ENCODE measurements at places on chromosomes 7 and 10.
A peak's percentile ranks its signal among the peaks of the same experiment; 100 is the strongest.

GRCh38 chr7:51619880-51620279 is 303.3 kb upstream of the COBL start:
- no peak for DNase-seq

DNA sequence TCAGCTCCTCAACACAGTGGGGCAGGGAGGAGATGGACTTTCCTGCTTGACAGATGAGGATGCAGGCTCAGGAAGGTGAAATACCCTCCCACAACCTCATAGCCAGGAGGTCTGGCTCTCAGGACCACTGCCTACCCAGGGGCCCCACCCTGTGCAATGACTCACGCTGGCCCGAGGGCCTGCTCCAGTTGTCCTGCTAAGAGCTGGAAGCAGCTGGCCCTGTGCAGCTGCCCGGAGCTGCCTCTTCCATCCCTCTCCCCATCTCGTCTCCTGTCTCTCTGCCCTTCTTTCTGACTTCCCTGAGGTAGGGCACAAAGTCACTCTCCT is 123.9 kb downstream of the ZMIZ1 start:
- peak; percentile 59 for DNase-seq

- DNase-seq: no peak
These were observed 230.5 kb upstream of the PPP2R2D start for GRCh38 chr10:131670341-131670740.

DNA sequence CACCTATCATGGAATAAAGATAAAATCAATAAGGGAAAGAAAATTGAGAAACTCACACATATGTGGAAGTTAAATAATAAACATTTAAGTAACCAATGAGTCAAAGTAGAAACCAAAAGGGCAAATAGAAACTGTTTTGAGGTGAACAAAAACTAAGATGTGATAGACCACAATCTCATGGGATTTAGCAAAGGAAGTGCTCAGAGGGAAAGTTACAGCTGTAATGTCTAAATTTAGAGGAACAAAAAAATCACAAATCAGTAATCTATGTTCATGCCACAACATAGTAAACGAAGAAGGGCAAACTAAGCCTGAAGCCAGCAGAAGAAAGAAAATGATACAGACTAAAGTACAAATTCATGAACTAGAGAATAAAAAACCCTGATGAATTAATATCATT is 16.3 kb downstream of the CYP3A4 start:
- DNase-seq: no peak

DNA sequence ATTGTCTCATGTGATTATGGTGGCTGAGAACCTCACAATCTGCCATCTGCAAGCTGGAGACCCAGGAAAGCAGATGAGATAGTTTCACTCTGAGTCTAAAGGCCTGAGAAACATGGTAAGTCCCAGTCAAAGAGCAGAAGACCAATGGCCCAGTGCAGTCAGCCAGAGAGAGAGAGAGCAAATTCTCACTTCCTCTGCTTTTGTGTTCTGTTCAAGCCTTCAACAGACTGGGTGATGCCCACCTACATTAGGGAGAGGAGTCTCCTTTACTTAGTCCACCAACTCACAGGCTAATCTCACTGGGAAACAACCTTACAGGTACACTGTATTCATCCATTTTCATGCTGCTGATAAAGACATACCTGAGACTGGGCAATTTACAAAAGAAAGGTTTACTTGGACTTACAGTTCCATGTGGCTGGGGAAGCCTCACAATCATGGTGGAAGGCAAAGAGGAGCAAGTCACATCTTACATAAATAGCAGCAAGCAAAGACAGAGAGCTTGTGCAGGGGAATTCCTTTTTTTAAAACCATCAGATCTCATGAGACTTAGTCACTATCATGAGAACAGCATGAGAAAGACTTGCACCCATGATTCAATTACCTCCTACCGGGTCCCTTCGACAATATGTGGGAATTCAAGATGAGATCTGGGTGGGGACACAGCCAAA is 4.7 kb upstream of the FRMPD2 start:
- DNase-seq: no peak

Data from hepatic stellate cell (primary cell).